ENCODE measurements at places on chromosomes 1 and 21. TPM values are rescaled to one million over a fixed set of nuclear protein-coding genes. Genes with fewer than 3 reads are reported as not detected.

LCE3E gene
- not detected for polyA plus RNA-seq

CLCA4 gene
- not detected for polyA plus RNA-seq

NUP133 gene
- 43.3 TPM for polyA plus RNA-seq

DNA sequence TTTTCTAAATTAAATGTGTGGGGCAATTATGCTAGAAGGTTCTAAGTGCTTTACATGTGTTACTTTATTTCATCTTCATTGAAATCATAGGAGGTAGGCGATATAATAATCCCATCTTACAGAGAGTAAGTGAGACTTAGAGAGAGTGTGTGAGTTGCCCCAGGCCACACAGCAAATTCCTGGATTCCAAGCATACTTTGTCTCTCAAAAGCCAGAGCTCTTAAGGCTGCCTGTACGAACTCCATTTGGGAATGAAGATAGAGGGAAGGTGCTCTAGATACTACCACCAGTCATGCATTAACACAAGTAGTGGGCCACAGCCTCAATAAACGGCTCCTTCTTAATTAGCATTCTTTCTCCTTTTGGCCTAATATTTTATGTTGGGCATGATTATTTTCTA, 170.1 kb downstream of the SIPA1L2 start:
- no peak for DNase-seq

DNA sequence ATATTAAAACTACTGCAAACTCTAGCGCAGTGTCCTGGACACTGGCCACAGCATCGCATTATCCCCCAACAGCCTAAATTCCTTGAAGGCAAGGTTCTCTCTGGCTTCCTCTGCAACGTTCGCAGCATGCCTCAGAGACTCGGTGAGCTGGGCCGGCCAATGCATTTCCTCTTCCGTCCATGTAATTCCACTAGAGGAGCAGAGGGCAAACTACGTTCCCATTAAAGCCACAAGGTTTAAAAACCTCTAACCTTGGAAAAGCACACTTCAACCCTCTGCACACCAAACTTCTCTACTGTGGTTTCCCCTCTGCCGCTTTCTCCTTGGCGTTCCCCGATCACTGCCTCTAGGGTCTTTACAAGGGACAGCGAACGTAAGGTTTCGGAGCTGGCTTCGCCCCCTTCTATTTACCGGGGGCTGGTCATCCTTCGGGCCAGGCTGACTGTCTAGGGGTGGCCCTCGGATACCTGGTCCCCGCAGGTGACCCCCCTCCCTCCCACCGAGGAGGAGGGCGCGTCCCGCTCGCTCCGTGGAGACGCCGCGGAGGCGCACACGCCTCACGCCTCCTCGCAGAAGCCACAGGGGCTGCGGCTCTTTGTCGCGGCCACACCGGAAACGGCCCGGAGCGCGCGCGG, 456 bp upstream of the SMYD2 start:
- peak; percentile 57 for DNase-seq

GRCh38 chr21:38965910-38966504, 160.3 kb downstream of the ETS2 start:
- DNase-seq = no peak

DNA sequence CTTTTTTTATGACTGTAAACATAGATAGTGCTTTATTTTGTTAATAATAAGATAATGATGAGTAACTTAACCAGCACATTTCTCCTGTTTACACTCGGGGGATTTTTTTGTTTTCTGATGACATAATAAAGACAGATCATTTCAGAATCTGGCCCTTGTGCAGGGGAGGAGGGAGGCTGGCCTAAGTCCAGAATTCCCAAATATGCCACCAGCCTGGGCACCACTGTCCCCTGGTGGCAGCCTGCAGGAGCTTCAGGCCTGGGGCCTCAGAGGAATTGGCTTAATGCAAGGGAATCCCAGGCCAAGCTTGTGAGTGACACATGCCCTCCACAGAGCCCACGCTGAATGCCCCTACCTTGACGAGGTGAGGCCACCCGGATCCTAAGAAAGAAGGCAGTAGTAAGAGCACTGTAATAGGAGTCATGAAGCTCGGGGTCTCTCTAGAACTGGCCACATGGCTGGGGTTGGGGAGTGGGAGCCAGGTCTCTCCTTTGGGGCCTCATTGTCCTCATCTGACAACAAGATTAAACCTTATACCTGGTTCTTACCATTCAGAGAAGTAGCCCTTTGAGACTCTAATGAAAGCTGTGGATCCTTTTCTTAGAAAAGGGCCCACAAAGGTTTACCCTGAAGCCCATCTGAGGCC, 24.1 kb downstream of the ETNK2 start:
- no peak for DNase-seq

DNA sequence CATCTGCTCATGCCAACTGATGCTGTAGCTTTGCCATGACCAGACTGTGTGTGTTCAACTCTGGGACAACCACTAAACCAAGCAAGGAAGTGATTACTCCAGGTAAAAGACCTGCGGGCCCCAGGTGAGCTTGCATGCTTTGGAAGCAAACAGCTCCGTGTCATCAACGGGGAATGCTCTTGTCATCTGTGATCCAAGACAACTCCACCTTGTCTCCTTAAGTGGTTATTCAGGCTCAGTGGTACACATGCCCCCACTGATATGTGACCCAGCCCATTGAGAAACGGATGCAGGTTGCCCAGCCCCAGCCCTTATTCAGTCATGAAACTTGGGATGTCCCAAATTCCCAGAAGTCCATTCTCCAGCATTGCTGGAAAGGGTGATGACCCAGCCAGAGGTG, 89.0 kb downstream of the TIAM1 start:
- DNase-seq = no peak

- DNase-seq = no peak
Observed at GRCh38 chr1:84163123-84163931, 19.3 kb downstream of the PRKACB start.

DNA sequence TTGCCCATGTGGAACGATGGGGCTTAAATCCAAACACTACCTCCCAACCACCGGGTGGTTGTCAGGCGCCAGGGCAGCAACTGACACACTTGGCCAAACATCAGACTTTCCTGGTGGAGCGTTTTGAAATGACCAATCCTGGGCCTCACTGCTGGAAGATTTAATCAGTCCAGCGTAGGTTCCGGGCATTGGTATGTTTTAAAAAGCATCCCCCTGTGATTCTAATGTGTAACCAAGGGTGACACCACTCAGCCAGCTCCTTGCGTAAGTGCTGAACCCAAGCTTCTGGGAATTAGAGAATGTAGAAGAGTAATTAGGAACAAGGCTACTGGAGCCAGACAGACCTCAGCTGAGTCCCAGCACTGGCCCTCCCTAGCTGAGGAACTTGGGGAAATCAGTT, 44.8 kb upstream of the KAZN start:
- DNase-seq = no peak

GRCh38 chr1:33338440-33339211, 17.7 kb upstream of the A3GALT2 start:
- no peak for DNase-seq

GRCh38 chr1:166379447-166379846, 212.6 kb upstream of the FAM78B start:
- DNase-seq = no peak

GRCh38 chr1:111516005-111516535, 12.6 kb upstream of the ADORA3 start:
- DNase-seq = peak; percentile 23

Data from left renal cortex interstitium (tissue), 4 donors.